ENCODE measurements at places on chromosomes 2 and 18.

- DNase-seq = no peak
These were observed 61.0 kb upstream of the KCNJ3 start for GRCh38 chr2:154637456-154637855.

DNA sequence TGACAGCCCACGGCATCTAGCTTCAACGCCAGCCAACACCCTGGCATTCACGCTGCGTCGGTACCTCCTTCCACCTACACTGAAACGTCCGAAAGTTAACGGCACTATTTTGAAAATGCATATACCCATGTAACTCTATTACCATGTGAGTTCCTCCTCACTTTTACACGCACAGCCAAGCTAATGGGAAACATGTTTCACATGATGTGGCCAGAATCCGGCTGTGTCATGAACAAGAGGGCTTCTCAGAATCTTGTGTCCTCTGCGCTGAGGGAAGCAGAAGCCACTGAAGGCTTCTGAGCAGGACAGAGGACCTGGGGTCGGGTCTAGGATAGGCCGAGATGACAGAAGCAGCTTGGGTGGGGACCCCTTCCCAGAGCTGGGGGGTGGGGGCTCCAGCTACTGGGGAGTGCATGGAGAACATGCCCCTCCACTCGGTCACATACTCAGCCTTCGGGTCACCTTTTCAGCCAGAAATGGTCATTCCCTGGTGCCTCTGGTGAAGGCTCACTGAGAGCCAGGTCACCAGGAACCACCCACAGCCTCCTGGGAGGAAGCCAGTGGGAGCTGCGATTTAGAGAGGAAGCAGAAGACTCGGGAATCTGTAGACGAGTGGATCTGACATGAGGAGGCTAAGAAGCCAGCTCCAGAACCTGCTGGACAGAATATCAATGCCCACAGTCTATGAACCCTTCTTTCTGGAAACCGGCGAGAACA is 41.5 kb downstream of the HDAC4 start:
- DNase-seq = no peak

- no peak for DNase-seq
These were observed 14.9 kb downstream of the RAB10 start for GRCh38 chr2:26048791-26049190.

GRCh38 chr18:331221-331821 is 63.5 kb upstream of the THOC1 start:
- no peak for DNase-seq

DNA sequence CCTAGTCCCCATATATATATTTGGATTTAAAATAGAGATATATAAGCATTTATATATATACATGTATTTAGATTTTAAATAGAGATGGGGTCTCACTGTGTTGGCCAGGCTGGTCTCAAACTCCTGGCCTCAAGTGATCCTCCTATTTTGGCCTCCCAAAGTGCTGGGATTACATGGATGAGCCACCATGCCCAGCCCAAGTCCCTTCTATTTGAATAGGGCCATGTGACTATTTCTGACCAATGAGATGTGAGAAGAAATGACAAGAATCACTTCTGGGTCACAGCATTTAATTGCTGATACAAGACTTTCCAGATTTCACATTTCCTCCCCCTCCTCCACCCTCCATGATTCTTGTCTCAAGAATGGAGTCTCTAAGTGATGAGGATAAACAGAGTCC is 6.4 kb upstream of the RBM43 start:
- no peak for DNase-seq
